ENCODE measurements at places on chromosomes 12 and 14.

DNA sequence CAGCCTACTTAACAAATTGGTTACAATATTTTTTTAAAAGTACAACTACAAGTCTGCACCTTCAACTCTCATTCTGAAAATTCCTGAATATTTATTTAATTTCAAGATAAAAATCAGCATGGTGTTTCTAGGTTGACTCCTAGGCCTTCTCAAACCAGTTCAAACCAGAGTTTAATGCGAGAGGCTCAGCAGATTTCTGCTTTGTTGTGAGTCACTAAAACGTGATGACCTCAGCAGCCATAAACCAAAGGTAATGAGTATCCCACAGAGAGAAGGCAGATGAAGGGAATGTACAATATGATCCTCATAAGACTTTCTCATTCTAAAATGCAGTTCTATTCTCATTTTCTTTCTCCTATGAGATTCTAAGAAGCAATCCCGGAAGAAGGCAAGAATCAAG is 1.5 kb downstream of the PRDM4 start:
- DNase-seq = no peak

- DNase-seq = no peak
Observed at GRCh38 chr12:29278673-29279420, 102.1 kb downstream of the ERGIC2 start.

DNA sequence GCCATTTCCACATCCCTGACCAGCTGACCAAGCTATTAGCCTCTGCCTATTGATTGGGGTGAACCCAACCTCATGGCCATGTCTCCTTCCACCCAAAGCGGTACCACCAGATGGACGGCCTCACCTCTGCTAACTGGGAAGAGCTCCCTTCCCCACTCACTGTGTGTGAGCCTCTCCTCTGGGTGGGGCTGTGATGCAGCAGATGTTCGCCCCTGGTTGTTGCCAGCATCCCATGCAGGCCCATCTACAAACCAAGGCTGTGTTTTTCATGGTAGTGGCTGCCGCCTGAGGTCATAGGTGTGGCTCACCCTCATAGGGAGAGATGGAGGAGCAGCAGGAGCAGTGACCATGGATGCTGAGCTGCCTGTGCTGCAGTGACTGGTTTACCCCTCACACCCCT is 47.6 kb upstream of the RD3L start:
- no peak for DNase-seq

GRCh38 chr12:3328081-3328480 is 162.9 kb upstream of the PRMT8 start:
- DNase-seq = no peak

DNA sequence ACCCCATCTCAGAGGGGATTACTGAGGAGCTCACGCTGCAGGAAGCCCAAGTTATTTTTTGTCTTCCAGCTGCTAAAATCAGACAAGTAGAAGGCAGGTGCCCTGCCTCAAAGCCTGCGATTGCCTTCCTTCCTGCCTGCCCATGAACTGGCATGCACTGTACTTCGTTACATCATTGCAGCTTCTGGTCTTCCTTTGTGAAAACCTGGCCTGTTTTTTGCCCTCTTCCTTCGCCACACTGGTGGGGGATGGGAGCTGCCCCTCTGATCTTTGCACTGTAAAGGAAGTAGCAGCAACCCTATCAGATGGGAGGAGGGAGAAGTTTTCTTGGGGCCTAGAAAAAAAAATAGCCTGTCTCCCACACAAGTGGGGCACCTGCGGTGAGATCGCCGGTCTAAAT is 1098.7 kb downstream of the BCL11B start:
- DNase-seq = no peak

GRCh38 chr12:11695321-11695720 is 45.8 kb downstream of the ETV6 start:
- no peak for DNase-seq

DNA sequence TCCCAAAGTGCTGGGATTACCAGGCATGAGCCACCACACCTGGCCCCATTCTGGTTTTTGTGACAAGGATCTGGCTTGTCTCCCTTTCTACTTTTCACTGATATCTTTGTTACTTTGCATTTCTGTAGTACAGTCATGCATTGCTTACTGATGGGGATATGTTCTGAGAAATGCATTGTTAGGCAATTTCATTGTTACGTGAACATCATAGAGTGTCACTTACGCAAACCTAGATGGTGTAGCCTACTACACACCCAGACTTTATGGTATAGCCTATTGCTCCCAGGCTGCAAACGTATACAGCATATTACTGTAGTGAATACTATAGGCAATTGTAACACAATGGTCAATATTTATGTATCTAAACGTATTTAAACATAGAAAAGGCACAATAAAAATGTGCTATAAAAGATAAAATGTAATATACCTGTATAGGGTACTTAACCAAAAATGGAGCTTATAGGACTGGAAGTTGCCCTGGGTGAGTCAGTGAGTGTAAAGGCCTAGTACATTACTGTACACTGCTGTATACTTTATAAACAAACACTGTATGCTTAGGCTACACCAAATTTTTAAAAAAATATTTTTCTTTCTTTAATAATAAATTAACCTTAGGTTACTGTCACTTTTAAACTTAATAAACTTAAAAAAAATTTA is 16.0 kb downstream of the MRPL42 start:
- DNase-seq = no peak

- no peak for DNase-seq
Observed at GRCh38 chr12:80001562-80001961, 66.7 kb upstream of the PPP1R12A start.

DNA sequence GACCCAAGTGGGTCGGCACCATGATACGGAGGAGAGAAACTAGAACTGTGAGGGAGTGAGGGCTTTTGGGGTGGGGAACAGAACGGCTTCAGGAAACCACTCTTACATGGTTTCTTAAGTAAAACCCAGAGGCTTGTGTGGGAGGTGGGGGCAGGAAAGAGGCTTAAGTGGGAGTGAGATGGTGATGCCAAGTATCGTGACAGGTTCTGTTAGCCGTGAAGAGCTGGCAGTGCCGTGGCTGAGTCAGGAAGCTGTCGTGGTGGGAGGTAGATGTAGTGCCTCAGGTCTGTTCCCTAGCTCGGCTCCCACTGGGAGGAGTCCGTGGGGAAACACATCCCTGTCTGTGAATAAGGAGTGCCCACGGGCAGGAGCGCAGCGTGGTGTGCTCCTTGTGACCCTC is 185.8 kb upstream of the FKBP4 start:
- DNase-seq = no peak

- DNase-seq = no peak
Observed at GRCh38 chr14:65296402-65296801, 116.1 kb upstream of the FUT8 start.

DNA sequence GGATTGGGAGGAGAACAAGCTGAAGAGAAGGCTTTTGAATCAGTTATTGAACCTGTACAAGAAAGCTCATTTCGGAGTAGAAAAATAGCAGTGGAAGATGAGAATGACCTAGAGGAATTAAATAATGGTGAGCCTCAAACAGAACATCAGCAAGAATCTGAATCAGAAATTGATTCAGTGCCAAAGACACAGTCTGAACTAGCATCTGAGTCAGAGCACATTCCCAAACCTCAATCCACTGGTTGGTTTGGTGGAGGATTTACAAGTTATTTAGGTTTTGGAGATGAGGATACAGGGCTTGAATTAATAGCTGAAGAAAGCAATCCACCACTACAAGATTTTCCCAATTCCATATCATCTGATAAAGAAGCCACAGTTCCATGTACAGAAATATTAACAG is 13.5 kb downstream of the MIA2 start:
- DNase-seq = no peak

- no peak for DNase-seq
Observed at GRCh38 chr12:124413915-124414314, 119.0 kb downstream of the RFLNA start.

DNA sequence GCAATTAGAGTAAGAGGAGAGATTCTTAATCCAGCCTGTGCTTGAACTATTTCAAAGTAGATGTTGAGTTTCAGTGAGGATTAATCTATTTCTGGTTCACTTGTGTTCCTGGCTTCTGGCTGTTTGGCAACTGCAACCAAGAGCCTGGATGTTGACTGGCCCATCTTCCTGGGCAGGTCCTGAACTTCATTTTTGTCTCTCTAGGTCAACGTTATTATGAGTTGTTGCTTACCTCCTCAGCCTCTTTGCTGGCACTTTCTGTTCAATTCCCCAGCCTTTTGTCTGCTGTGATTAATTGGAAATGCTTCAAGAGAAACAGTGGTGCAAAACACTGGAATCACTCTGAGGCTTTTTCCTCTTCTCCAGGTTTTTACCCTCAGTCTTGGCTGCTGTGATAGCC is 56.8 kb downstream of the TMEM132D start:
- DNase-seq = no peak

GRCh38 chr12:129854591-129854990 is 49.2 kb downstream of the TMEM132D start:
- DNase-seq = no peak

GRCh38 chr12:104154286-104154685 is 16.3 kb upstream of the NFYB start:
- DNase-seq = no peak

- no peak for DNase-seq
Observed at GRCh38 chr12:90631591-90632212, 323.3 kb downstream of the CCER1 start.

DNA sequence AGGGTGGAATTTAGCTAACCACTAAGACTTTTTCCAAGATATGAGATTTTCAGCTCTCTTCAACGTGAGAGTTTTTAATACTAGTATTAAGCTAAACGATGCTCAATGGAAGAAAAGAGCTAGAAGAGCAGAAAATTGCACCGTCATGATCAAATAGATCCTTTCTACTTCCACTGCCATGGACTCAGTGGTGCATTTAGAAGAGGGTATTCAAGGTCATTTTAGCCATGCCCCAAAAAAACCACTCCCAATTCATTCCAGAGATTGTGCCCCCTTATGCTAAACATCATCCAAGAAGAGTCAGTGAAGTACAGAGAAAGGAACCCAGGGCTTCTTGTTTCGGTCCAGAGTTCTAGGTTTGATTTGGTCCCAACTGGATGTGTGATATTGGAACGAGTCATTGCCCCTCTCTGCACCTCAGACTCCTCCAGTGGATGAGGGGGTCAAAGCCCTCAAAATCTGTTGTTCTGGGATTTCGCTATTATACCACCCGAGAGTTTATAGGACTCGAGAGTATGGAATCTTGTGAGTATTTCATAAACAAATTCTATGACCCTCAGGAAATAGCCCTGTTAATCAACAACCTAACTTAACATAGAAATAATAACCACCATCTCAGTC is 55.2 kb downstream of the DAD1 start:
- DNase-seq = no peak

GRCh38 chr14:104150136-104151025 is 12.0 kb downstream of the KIF26A start:
- peak; percentile 95 for DNase-seq

GRCh38 chr14:86575141-86575540 is 1045.2 kb downstream of the FLRT2 start:
- DNase-seq = peak; percentile 93

- no peak for DNase-seq
Observed at GRCh38 chr12:12557733-12558132, 4.9 kb downstream of the DUSP16 start.

DNA sequence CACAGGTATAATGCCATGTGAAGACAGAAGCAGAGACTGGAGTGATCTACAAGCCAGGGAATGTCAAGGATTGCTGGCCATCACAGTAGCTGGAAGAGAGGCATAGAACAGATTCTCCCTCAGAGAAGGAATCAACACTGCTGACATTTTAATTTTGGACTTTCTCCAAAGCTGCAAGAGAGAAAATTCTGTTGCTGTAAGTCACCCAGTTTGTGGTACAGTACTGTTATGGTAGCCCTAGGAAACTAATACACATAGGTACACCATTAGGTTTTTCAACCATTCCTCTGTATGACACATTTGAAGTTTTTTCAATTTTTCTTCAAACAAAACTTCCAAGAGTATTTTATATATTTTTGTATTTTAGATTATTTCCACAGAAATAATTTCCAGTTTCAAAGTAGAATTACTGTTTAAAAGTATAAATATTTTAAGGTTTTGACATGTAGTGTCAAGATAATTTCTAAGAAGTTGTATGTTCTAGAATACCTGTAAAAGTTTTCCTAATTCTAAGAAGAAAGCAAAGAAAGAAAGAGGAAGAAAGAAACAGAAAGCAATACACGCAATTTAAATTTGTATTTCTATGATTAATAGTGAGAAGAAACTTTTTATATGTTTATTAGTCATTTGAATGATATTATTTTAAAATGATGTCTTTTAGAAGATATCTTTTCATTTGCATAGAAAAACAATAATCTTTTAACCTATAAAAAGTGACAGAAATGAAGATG is 64.9 kb upstream of the CATSPERB start:
- DNase-seq = no peak

DNA sequence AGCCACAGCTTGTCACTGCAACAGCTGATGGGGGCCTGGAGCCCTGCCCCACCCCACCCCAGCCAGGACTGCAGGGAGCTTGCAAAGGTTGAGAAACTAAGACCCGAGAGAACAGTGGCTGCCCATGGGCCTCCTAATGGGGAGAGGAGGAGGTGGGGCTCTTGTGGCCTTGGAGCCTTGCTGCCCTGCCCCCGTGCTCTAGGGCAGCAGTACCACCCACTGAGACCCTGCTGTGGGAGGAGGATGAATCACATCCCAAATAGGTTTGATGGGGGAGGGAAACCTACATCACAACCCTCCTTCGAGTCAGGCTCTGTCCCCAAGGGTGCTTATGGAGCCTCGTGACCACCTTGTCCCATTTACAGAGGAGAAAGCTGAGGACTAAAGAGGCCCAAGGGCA is 15.9 kb downstream of the HHIPL1 start:
- DNase-seq = no peak

DNA sequence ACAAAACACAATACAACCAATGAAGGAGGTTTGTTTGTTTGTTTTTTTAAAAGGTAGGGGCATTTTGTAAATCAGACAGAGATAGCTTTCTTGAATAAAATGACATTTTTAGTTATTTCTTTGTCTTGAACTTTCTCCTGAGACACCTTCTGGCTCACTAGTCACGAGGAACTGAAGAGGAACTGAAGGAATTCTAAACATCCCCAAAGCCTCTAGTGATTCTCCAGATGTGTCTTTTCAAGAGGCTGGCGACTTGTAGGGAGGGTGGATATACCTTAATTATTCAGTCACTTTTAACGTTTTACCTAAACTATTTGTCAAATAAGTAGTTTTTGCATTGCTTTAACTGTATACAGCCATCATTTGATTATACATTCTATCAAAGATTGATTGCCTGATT is 211.2 kb upstream of the LRIG3 start:
- DNase-seq = no peak

Measured in SK-N-DZ (cell line).